ENCODE measurements at places on chromosomes 3 and 15. TPM values are rescaled to one million over a fixed set of nuclear protein-coding genes. Genes with fewer than 3 reads are reported as not detected.

Gene CCDC39
- 1.9 TPM for polyA plus RNA-seq

Gene IGSF10
- polyA plus RNA-seq: 25.1 TPM

Gene SPINK8
- not detected for polyA plus RNA-seq

Gene CILP
- polyA plus RNA-seq: 0.30 TPM

GRCh38 chr15:40762919-40763800 is 708 bp upstream of the GCHFR start:
- peak overlapping the region; percentile 89 for H3K27ac ChIP-seq
- DNase-seq: peak; percentile 88
- peak overlapping the region; percentile 46 for H3K4me3 ChIP-seq
- no peaks in the 10 kb centered on the region for H3K27me3 ChIP-seq
- no peaks in the 10 kb centered on the region for H3K4me1 ChIP-seq

GRCh38 chr15:29921130-29921601 is 98.9 kb upstream of the TJP1 start:
- peaks cover 6% of the 10 kb centered on the region for H3K4me1 ChIP-seq
- no peaks in the 10 kb centered on the region for H3K27me3 ChIP-seq
- H3K36me3 ChIP-seq: no peaks in the 10 kb centered on the region
- peak overlapping the region; percentile 7 for H3K27ac ChIP-seq
